ENCODE measurements at places on chromosomes 1 and 21.

DNA sequence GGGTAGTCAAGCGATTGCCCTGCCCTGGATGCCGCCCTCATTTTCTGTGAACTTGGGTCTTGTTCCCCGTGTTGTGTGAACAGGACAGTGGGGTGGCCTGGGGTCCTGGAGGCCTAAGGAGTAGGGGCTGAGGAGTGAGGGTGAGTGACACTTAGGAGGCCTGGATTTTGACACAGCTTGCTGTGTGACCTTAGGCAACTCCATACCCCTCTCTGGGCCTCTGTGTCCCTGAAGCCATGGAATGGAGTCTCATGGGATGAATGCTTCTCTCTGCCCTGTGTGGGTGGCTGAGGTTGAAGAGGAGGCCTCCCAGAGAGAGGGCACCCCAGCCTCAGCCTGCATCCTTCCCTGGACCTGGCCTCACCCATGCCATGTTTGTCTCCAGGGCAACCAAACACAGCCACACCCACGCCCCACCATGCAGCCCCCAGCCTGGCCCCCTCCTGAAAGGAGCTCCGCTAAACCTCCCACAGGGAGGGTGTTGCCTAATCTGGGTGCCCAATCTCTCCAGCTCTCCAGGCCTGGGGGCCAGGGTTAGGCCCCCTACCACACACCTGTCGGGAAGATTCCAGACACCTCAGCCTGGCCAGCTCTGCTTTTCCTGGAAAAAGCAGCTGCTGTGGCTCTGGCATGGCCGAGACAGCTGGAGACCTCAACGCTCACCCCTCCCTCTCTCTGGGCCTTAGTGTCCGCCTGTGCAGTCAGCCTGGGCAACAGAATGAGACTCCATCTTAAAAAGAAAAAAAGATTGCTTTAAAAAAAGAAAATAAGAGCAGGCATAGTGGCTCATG, 9.9 kb downstream of the MYOM3 start:
- no peak for DNase-seq

DNA sequence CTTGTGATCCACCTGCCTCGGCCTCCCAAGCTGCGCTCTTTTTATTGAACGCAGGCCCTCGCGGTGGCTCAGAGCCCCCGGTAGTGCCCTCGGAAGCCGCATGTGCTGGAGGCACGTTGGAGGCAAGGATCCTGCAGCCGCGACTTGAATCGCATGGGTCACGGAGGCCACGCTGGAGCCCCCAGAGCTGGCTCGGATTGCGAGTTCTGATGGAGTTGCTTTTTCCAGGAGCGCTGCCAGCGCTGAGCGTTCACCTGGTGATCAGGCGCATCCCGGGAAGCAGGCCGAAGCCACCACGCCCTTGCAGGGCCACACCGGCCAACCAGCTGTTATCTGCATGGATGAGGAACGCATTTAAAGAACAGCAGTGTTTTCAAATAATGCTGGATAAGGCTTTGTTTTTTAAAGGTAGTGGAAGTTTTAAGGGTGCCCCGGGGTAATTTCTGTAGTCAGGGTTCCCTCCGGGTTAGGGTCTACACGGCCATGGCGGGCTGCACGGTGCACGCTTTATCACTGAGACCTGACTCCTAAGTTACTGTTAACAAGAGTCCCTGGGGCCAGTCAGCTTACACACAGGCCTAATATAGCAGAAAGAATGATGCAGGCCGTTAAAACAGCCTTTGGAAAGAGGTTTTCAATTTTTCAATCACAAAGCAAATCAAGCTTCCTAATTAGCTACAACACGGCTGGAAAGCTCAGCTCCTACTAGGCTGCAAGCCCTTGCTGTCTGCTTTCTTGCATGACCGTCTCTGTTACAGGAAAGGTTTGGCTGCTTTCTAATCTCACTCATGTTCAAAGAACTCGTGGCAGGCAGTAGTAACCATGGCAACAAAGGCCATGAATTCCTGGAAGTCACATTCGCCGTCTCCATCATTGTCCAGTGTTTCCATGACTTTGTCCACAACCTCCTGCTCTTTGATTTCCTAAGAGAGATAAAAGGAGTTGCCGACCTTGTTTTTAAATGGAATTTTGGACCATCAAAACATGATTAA, 6.0 kb downstream of the S100B start:
- no peak for DNase-seq

GRCh38 chr1:167562702-167563101, 9.1 kb upstream of the CREG1 start:
- no peak for DNase-seq

- DNase-seq = peak; percentile 11
Observed at GRCh38 chr1:245051349-245052221, 103.2 kb upstream of the KIF26B start.

GRCh38 chr1:70041317-70042045, 163.9 kb downstream of the LRRC40 start:
- no peak for DNase-seq

DNA sequence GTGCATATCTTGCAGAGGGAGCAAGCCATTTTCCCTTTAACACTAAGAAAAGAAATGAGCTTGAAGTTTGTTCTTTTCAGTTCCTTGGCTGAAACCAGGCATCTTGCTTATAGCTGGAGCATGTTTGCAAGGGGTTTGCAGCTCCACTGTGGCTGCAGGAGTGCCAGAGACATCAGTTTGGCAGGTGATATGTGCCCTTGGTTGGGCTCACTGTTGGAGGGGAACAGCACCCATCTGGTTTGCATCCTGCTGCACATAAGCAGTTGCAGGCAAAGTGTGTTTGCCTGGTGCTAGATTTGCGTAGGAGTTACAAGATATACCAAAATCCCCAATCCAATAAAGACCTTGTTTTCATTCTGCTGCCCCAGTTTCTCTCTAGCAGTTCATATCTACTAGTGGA, 47.8 kb upstream of the IKBKE start:
- DNase-seq = no peak

GRCh38 chr1:115198938-115199337, 109.6 kb upstream of the TSPAN2 start:
- DNase-seq = no peak
